CD4-positive, alpha-beta T cell (primary cell): ENCODE measurements at places on chromosomes 6 and 20. TPM values are rescaled to one million over a fixed set of nuclear protein-coding genes. Genes with fewer than 3 reads are reported as not detected.

- no peak for DNase-seq
- peaks cover 2% of the 10 kb centered on the region for H3K4me1 ChIP-seq
- no peak overlapping the region for H3K27ac ChIP-seq
- peaks cover 4% of the 10 kb centered on the region for H3K27me3 ChIP-seq
Observed at GRCh38 chr6:112289038-112289566, 34.7 kb upstream of the LAMA4 start.

GRCh38 chr6:118722829-118723813 is 71.7 kb upstream of the CEP85L start:
- H3K4me3 ChIP-seq: no peak overlapping the region
- no peak for DNase-seq
- peaks cover 38% of the 10 kb centered on the region for H3K4me1 ChIP-seq
- no peak overlapping the region for H3K27ac ChIP-seq
- no peaks in the 10 kb centered on the region for H3K36me3 ChIP-seq

DNA sequence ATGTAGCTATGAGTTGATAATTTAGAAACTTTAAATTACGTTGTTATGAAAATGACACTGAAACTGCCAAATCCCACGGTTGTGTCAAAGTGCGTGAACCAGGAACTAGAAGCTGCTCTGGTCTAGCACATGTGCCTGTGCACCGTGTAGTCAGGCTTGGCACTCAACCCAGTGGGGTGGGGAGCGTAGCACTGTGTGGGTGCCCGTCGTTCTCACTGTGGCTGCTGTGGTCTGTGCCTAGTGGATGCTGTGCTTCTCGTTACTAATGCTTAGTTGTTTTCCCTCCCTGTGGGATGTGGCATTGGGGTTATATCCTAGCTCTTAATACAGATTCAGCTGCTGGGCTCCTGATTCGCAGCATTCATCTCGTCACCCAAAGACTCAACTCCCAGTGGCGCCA is 46.2 kb upstream of the ADIG start:
- no peak for DNase-seq
- no peaks in the 10 kb centered on the region for H3K4me1 ChIP-seq
- no peak overlapping the region for H3K4me3 ChIP-seq
- no peak overlapping the region for H3K27ac ChIP-seq
- H3K36me3 ChIP-seq: peaks cover 85% of the 10 kb centered on the region

GRCh38 chr20:44123251-44123650 is 63.7 kb downstream of the JPH2 start:
- H3K27ac ChIP-seq: no peak overlapping the region
- H3K4me1 ChIP-seq: no peaks in the 10 kb centered on the region
- H3K36me3 ChIP-seq: no peaks in the 10 kb centered on the region
- no peak for DNase-seq
- H3K27me3 ChIP-seq: peaks cover 4% of the 10 kb centered on the region

GRCh38 chr20:24756292-24757025 is 192.6 kb upstream of the CST7 start:
- no peaks in the 10 kb centered on the region for H3K36me3 ChIP-seq
- no peak for DNase-seq
- H3K27ac ChIP-seq: no peak overlapping the region

DNA sequence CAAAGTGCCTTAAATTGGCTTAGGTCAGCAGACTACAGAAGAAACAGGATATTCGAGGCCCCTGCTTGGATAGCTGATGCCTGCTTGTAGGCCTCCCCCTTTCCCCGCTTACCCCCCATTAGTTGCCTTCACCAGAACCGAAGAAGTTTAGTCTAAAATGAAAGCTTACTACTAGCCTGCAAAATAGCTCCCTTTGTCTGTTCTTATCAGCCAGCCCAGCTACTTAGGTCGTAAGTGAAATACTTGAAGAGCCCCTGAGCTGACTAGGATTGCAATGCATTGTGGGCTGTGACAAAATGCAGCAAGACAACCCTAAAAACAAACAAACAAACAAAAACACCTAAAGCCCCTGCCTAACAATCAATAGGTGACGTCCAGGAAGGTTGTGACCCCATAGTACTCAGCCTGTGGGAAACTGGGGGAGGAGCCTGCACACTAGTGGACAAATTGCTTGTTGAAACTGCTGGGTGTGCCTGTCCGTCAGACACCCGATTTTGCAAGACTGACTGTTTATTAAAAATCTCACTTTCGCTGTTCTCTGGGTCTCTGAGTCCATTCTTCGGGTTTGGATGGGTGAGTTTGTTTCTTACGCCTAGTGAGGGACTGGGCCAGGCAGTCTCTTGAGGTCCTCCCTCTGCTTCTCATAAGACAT is 105.0 kb upstream of the DUSP22 start:
- H3K4me1 ChIP-seq: peaks cover 10% of the 10 kb centered on the region
- H3K27ac ChIP-seq: no peak overlapping the region
- H3K27me3 ChIP-seq: no peaks in the 10 kb centered on the region
- DNase-seq: no peak
- H3K36me3 ChIP-seq: no peaks in the 10 kb centered on the region

- no peak overlapping the region for H3K4me3 ChIP-seq
- no peaks in the 10 kb centered on the region for H3K36me3 ChIP-seq
- H3K4me1 ChIP-seq: no peaks in the 10 kb centered on the region
- peaks cover 30% of the 10 kb centered on the region for H3K27me3 ChIP-seq
Observed at GRCh38 chr6:165662041-165662748, 846 bp downstream of the PDE10A start.

DNA sequence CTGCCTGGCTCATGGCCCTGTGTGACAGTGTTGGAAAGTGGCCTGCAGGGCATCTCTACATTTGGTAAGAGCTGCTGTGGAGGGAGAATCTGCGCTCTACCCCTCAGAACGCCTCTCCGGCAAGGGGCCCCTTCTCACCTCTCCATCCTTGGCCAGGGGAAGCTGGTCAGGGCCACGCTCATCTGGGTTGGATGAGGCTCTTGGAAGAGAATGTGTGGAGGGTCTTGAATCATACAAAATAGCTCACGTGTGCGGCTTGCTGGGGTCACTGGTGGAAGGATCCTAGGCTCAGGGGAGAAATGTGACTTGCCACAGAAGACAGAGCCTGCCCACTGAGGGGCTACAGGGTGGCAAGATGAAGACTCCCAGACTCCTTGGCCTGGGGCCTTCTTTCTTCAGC is 105.0 kb downstream of the SCML4 start:
- peaks cover 47% of the 10 kb centered on the region for H3K36me3 ChIP-seq
- peaks cover 60% of the 10 kb centered on the region for H3K4me1 ChIP-seq
- H3K4me3 ChIP-seq: no peak overlapping the region
- no peak overlapping the region for H3K27ac ChIP-seq
- H3K27me3 ChIP-seq: no peaks in the 10 kb centered on the region
- no peak for DNase-seq

GRCh38 chr6:90190752-90191395 is 105.8 kb downstream of the BACH2 start:
- H3K4me1 ChIP-seq: peaks cover 43% of the 10 kb centered on the region
- H3K27me3 ChIP-seq: no peaks in the 10 kb centered on the region
- no peak overlapping the region for H3K27ac ChIP-seq
- no peaks in the 10 kb centered on the region for H3K36me3 ChIP-seq
- H3K4me3 ChIP-seq: no peak overlapping the region
- no peak for DNase-seq

- H3K4me1 ChIP-seq: no peaks in the 10 kb centered on the region
- no peak overlapping the region for H3K4me3 ChIP-seq
- H3K27me3 ChIP-seq: no peaks in the 10 kb centered on the region
- no peak overlapping the region for H3K27ac ChIP-seq
- no peaks in the 10 kb centered on the region for H3K36me3 ChIP-seq
Observed at GRCh38 chr6:25171301-25171700, 107.9 kb upstream of the CARMIL1 start.

DNA sequence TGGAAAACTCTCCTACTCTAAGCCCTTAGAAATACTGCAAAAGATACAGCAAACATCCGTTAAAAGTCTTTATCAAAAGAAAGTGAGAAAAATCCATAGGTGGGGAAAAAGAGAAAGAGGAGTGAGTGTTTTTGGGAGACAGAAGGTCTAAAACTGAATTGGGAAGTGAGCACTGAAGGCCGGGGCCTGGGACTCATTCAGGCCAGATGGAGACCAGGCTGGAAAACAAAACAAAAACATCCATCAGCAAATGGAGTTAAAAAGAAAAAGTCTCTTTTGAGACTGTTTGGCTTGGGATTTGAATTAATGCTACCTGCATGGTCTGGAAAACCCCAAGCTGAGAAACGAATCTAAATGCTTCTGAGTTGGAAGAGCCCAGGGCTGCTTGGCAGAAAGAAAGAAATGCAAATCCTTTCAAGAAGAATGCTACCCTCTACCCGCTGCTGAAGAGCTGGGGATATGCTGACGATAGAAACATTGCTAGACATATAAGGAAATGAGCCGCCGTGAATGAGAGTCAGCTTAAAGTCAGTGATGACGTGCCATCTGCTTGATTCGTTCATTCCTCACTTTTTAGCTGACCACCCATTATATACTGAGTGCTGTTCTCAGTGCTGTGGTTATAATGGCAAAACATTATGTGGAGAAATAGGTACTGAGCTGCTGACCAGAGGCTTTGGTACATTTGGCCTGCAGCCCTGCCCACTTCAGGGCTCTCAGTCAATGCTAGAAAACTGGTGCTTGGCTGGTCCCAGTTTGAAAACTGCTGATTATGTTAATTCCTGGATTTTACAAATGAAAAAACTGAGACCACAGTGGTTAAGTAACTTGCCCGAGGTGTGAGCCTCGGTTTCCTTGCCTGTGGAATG is 28.0 kb upstream of the TULP4 start:
- H3K4me3 ChIP-seq: no peak overlapping the region
- H3K27me3 ChIP-seq: no peaks in the 10 kb centered on the region
- H3K4me1 ChIP-seq: peaks cover 31% of the 10 kb centered on the region
- H3K27ac ChIP-seq: no peak overlapping the region

GRCh38 chr20:6008254-6008653 is 45.6 kb downstream of the LRRN4 start:
- DNase-seq: no peak
- peaks cover 31% of the 10 kb centered on the region for H3K36me3 ChIP-seq
- no peaks in the 10 kb centered on the region for H3K27me3 ChIP-seq

DNA sequence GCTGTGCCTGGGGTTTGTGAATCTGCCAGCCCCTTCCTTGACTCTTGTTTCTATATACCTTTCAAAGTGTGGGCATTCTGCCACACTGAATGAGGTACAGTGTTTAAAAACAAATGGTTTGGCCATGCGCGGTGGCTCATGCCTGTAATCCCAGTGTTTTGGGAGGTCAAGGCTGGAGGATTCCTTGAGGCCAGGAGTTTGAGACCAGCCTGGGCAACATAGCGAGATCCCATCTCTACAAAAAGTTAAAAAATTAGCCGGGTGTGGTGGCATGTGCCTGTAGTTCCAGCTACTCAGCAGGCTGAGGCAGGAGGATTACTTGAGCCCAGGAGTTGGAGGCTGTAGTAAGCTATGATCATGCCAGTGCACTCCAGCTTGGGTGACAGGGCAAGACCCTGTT is 5.8 kb downstream of the FAM83D start:
- no peak overlapping the region for H3K4me3 ChIP-seq
- H3K27ac ChIP-seq: no peak overlapping the region
- H3K36me3 ChIP-seq: no peaks in the 10 kb centered on the region
- peaks cover 27% of the 10 kb centered on the region for H3K4me1 ChIP-seq

- peaks cover 15% of the 10 kb centered on the region for H3K4me1 ChIP-seq
- H3K27ac ChIP-seq: no peak overlapping the region
- H3K27me3 ChIP-seq: no peaks in the 10 kb centered on the region
- peak; percentile 60 for DNase-seq
Observed at GRCh38 chr20:39048000-39048696, 86.0 kb downstream of the DHX35 start.

GRCh38 chr6:158816329-158816728 is 2.8 kb downstream of the EZR start:
- peaks cover 68% of the 10 kb centered on the region for H3K4me1 ChIP-seq
- peaks cover 34% of the 10 kb centered on the region for H3K36me3 ChIP-seq
- H3K27ac ChIP-seq: peak overlapping the region; percentile 97
- no peaks in the 10 kb centered on the region for H3K27me3 ChIP-seq
- no peak for DNase-seq

DNA sequence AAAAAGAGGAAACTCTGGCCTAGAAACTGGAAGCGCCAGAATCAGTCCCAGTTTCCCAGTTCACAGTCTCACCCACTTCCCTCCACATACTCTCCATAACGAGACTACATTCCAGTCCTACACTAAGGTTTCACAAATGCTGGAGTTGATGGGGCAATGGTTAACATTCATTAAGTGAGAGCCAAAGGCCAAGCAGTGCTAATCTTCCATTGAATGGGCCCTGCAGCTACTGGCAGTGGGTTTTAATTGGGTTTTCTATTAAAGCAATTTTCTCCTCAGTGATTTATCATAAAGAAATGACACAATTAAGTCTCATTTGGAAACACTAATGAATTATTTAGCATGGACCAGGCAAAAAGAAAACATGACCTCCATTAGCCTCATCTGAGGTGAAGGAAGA is 20.8 kb upstream of the NRSN1 start:
- no peak overlapping the region for H3K4me3 ChIP-seq
- H3K4me1 ChIP-seq: no peaks in the 10 kb centered on the region
- no peaks in the 10 kb centered on the region for H3K27me3 ChIP-seq
- no peaks in the 10 kb centered on the region for H3K36me3 ChIP-seq

DNA sequence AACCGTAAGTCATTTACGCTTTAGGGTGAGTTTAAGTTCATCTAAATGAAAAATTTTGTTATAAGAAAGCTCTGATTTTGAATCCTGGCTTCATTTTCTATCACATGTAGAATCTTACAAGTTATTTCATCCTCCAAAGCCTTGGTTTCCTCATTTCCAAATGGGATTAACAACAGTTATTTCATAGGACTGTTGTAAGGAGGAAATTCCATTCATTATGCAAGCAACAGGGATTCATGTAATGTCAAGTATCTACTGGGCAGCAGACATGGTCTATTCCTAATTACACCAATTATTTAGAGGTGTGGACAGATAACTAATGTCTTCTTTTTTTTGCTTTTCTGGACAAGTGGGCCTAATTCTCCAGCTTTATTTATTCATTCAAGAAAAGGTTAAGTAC is 154.0 kb downstream of the PDSS2 start:
- H3K36me3 ChIP-seq: peaks cover 3% of the 10 kb centered on the region
- no peak for DNase-seq
- H3K27ac ChIP-seq: no peak overlapping the region
- no peaks in the 10 kb centered on the region for H3K27me3 ChIP-seq

- no peak overlapping the region for H3K27ac ChIP-seq
- no peak overlapping the region for H3K4me3 ChIP-seq
- H3K4me1 ChIP-seq: no peaks in the 10 kb centered on the region
- no peaks in the 10 kb centered on the region for H3K36me3 ChIP-seq
Observed at GRCh38 chr6:121533321-121533841, 97.9 kb downstream of the GJA1 start.

GRCh38 chr6:72699159-72699558 is 77.3 kb downstream of the KCNQ5 start:
- no peak overlapping the region for H3K4me3 ChIP-seq
- H3K4me1 ChIP-seq: no peaks in the 10 kb centered on the region
- H3K27ac ChIP-seq: no peak overlapping the region
- H3K27me3 ChIP-seq: no peaks in the 10 kb centered on the region
- no peaks in the 10 kb centered on the region for H3K36me3 ChIP-seq

Gene BAG2
- total RNA-seq: 5.6 TPM

Gene BPIFA1
- not detected for total RNA-seq

Gene LCA5
- not detected for total RNA-seq

Gene ZSCAN23
- total RNA-seq: 0.78 TPM

Gene PKIB
- 0.47 TPM for total RNA-seq

Gene RIN2
- 0.17 TPM for total RNA-seq

Gene NEDD9
- total RNA-seq: 44.3 TPM

Gene ELOVL4
- total RNA-seq: 0.84 TPM

Gene TREM2
- total RNA-seq: not detected

Gene KCNK17
- total RNA-seq: not detected

Gene VIP
- not detected for total RNA-seq

Gene MAS1
- not detected for total RNA-seq

Gene TSBP1
- not detected for total RNA-seq

Gene ZFP57
- not detected for total RNA-seq

Gene NMBR
- total RNA-seq: not detected
